ENCODE measurements at places on chromosomes 4 and X.
A peak's percentile ranks its signal among the peaks of the same experiment; 100 is the strongest.

DNA sequence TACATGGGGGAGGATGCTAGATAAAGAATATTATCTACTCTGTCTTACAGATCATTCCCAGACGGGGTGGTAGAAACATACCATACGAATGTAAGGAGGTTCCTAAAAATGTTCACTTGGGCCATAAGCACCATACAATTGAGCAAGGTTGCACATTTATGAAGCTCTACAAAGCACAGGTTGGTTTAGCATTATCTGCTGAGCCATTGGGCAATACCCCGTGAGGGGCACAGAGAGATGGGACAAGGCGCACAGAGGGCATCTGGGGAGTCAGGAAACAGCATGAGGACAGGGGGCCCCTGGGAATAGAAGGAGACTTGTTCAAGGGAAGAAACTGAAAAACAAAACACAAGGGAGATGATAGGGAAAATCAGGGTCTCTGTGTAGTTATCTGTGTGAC lies 305.3 kb downstream of the TRIML1 start:
- DNase-seq: no peak

DNA sequence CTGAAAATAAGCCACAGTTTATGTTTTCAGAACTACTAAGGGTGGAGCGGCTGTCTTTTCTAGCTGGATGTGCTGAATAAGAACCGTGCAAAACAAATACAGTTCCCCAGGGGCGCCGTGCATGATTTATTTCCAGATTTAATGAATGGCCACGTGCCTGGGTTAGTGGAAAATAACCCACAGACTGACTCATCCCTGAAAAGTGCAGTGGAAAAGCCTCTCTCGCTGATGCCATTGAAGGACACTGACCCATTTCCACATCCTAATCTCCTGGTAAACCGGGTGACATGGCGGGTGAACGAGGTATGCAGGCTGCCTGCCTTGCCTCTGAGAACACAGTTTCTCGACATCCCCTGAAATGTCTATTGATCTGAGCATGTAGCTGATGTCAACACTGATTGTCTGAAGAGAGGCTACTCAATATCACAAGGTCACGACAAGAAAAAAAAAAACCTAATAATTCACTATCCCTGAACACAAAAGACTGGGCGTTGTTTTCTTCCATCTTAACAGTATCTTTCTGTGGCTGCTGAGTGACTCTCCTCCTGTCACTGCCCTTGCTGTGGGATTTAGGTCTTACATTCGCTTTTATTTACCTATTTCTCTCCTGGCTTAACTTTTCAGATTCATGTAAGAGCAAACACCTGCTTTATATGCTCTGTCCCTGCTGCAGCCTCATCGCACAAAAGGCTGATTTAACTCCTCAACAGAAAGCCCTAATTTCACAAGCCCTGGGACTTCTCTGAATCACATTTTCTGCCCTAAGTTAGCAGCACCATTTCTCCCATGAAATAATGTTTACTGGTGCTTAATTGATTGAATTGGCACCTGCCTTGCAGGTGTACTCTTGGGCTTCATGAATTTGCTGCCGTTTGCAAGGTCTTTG lies 76.9 kb upstream of the SCOC start:
- no peak for DNase-seq

GRCh38 chr4:183905081-183905592 lies at the start of gene STOX2:
STOX2 (plus strand) TSS chr4:183905307; CDS start chr4:183906791, 1,484 bp downstream.
- peak; percentile 45 for DNase-seq

DNA sequence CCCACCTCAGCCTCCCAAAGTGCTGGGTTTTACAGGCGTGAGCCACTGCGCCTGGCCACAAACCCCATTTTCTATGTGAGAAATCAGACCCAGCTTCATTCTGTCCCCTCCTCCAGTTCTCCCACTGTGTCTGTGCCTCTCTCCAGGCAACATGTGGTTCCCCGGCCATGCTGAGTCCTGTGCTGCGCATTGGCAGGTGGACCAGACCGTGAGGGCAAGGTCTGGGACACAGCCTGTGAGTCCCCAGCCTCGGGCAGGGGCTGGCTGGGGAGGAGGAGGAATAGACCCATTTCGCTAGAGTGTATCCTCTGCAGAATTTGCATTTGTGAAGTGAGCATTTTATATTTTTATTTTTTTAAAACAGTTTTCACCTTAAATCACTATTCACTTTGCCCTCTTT lies 21.5 kb upstream of the CLDN24 start:
- no peak for DNase-seq

GRCh38 chrX:130162094-130162735 lies 3.4 kb downstream of the AIFM1 start:
- no peak for DNase-seq

DNA sequence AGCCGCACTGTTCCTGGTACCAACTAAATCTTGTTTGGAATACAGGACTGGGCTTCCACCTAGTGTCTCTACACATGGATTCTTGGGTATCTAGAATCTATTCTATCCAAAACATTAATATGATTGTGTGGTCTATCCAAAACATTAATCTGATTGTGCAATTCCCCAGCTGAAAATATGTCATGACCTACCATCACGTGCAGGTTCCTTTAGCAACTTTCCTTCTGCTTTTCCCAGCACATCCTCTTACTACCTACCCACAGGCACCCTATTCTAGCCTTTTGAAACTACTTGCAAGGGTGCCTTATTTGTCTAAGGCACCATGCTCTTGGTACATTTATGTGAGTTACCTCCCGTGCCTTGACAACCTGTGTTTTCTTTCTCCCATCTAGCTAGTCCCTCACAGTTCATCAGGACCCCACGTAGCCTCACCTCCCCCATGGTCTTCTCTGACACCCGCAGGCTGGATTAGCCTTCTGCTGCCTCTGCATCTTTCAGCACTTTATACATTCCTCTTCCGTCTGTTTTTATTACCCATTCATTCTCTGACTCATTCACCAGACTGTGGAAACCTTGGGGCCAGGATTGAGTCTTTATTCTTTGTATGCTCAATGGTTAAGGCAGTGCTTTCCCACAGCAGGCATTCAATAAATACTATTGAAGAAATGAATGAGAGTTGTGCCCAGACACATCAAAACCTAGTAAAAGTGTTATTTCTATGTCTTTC lies 88.8 kb upstream of the FAM9B start:
- DNase-seq: no peak

Measured in activated CD4-positive, alpha-beta T cell treated with anti-CD3 and anti-CD28 coated beads, Interleukin-2, Interleukin-6, amounts not matched to agents 100 ng/mL and 50 ng/mL, durations not matched to agents 16 hours and 8 hours (primary cell).